ENCODE measurements at places on chromosomes 1 and 21. TPM values are rescaled to one million over a fixed set of nuclear protein-coding genes. Genes with fewer than 3 reads are reported as not detected.

Gene CELA3B
- total RNA-seq: not detected

Gene CRYBG2
- total RNA-seq: 1.4 TPM

Gene AKT3
- total RNA-seq: 17.0 TPM

Gene VWA5B1
- total RNA-seq: 0.05 TPM

Gene LYST
- 31.0 TPM for total RNA-seq

Gene CNIH3
- 2.0 TPM for total RNA-seq

Gene PLA2G2D
- not detected for total RNA-seq

Gene F11R
- 16.2 TPM for total RNA-seq

Gene CHIA
- not detected for total RNA-seq

Gene RNASEL
- total RNA-seq: 5.1 TPM

Gene ANGPTL1
- not detected for total RNA-seq

Gene NID1
- not detected for total RNA-seq

Gene CALML6
- total RNA-seq: 0.46 TPM

Gene MEX3A
- total RNA-seq: not detected

Gene C1orf50
- 8.3 TPM for total RNA-seq

Gene SIK1
- 11.6 TPM for total RNA-seq

Gene INKA2
- 2.2 TPM for total RNA-seq

Gene OVAAL
- total RNA-seq: not detected

Gene SPOCD1
- total RNA-seq: not detected

Gene ZMYND12
- 0.79 TPM for total RNA-seq

Gene CNN3
- 8.2 TPM for total RNA-seq

Gene ZNF692
- total RNA-seq: 44.4 TPM

Gene URB1
- 14.2 TPM for total RNA-seq

Gene DIO1
- total RNA-seq: not detected

Gene S100A10
- total RNA-seq: 516 TPM

Gene PDE4B
- total RNA-seq: 49.7 TPM

Gene ANKRD13C
- total RNA-seq: 23.0 TPM

Gene KCND3
- not detected for total RNA-seq

Gene INPP5B
- 31.0 TPM for total RNA-seq

Gene OR10J1
- not detected for total RNA-seq

Gene MPL
- total RNA-seq: not detected

Gene WNT9A
- total RNA-seq: 0.12 TPM

Gene AQP10
- total RNA-seq: not detected

Gene JAM2
- total RNA-seq: 0.29 TPM
